ENCODE measurements at places on chromosomes 4 and X.

GRCh38 chr4:150012851-150013360, 65.3 kb upstream of the DCLK2 start:
- no peak for DNase-seq

- DNase-seq = peak; percentile 80
Measured at GRCh38 chr4:40730091-40730679, 19.6 kb upstream of the NSUN7 start.

GRCh38 chr4:164828955-164829354, 48.0 kb upstream of the APELA start:
- no peak for DNase-seq

DNA sequence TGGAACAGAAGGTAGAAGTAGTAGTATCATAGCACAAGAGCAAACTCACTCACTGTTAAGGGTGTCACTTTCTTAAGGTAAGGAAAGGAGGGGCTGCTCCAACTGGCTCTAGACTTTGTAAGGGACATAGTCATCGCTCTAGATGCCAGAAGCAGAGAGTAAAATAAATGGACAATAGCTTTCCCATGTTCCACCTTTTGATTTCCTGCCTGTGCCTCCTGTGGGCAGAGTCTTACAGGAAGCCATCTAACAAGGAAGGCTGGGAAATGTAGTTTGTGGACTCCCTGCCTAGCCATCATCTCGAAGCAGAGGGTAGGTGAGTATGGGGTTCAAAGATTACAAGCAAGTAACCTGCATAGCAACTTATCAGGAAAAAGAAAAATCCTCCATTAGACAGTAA, 1.7 kb upstream of the METTL14 start:
- DNase-seq = peak; percentile 14

DNA sequence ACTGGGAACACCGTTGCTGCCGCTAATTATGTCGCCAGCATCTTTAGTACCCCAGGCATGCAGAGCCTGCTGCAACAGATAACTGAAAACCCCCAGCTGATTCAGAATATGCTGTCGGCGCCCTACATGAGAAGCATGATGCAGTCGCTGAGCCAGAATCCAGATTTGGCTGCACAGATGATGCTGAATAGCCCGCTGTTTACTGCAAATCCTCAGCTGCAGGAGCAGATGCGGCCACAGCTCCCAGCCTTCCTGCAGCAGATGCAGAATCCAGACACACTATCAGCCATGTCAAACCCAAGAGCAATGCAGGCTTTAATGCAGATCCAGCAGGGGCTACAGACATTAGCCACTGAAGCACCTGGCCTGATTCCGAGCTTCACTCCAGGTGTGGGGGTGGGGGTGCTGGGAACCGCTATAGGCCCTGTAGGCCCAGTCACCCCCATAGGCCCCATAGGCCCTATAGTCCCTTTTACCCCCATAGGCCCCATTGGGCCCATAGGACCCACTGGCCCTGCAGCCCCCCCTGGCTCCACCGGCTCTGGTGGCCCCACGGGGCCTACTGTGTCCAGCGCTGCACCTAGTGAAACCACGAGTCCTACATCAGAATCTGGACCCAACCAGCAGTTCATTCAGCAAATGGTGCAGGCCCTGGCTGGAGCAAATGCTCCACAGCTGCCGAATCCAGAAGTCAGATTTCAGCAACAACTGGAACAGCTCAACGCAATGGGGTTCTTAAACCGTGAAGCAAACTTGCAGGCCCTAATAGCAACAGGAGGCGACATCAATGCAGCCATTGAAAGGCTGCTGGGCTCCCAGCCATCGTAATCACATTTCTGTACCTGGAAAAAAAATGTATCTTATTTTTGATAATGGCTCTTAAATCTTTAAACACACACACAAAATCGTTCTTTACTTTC, 1.8 kb downstream of the UBQLN2 start:
- no peak for DNase-seq
